Erythroblast (primary cell): ENCODE measurements at places on chromosomes 1 and 21.

- no peak for DNase-seq
Observed at GRCh38 chr1:205512059-205513045, 7.9 kb downstream of the CDK18 start.

GRCh38 chr1:19734056-19734455 is 65.7 kb downstream of the TMCO4 start:
- no peak for DNase-seq

- DNase-seq = no peak
Observed at GRCh38 chr1:44261962-44262361, 48.7 kb downstream of the DMAP1 start.

DNA sequence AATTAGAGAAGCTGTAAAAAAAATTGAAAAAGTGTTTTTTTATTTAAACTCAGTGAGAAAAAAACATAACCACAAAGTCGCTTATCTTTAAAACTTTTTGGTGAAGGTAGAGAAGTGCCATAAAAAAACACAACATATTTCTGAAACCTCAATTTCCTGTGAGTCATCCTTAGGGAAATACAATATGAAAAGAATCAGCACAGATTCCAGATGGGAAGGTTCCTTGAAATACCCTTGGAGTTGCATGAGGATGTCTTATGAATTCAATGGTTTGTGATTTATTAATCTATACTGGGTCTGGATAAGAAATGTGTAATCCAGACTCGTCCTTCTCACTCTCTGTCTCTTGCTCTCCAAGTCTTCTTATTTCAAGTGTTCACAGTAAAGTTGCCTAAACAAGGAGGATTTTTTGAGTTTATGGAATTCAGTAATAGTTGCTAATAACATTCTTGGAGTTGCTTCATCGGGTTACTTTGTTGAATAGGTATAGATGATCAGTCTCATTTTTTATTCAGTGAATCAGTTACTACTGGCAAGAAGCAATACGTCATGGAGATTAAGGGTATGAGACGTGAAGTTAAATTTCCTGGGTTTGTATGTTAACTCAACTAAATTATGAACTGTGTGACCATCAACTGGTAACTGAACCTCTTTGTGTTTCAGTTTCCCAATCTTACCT is 191.4 kb downstream of the KCNK2 start:
- DNase-seq = no peak

- no peak for DNase-seq
Observed at GRCh38 chr1:205840146-205840923, 9.6 kb downstream of the PM20D1 start.

GRCh38 chr1:37073854-37074379 is 39.6 kb upstream of the GRIK3 start:
- no peak for DNase-seq

GRCh38 chr1:115761601-115762302 is 6.8 kb downstream of the CASQ2 start:
- no peak for DNase-seq
